Smooth muscle cell of the umbilical artery (primary cell): ENCODE measurements at places on chromosomes 1 and 21. TPM values are rescaled to one million over a fixed set of nuclear protein-coding genes. Genes with fewer than 3 reads are reported as not detected.

The NECTIN4 gene
- 0.30 and 1.8 TPM in 2 replicates for total RNA-seq

The LEMD1 gene
- total RNA-seq = not detected in 2 replicates

The PLA2G4A gene
- total RNA-seq = 9.2 and 19.3 TPM in 2 replicates

The LCE1A gene
- total RNA-seq = not detected in 2 replicates

The NCF2 gene
- total RNA-seq = not detected in 2 replicates

The FMO2 gene
- total RNA-seq = not detected in 2 replicates

The PRDM16 gene
- 0.30 and 1.5 TPM in 2 replicates for total RNA-seq

The AGMAT gene
- total RNA-seq = 1.5 and 2.0 TPM in 2 replicates

The RIMS3 gene
- total RNA-seq = under 0.01 and 0.09 TPM in 2 replicates

The CFHR5 gene
- total RNA-seq = not detected in 2 replicates

The DSCAM gene
- total RNA-seq = 0.05 TPM in 1 of 2 replicates, not detected in the other

The UTP11 gene
- 35.9 and 50.8 TPM in 2 replicates for total RNA-seq

The SLFNL1 gene
- total RNA-seq = 0.65 and 0.89 TPM in 2 replicates

The CELF3 gene
- total RNA-seq = not detected in 2 replicates

The HES2 gene
- total RNA-seq = 0.37 TPM in 1 of 2 replicates, not detected in the other

The SDC3 gene
- total RNA-seq = 29.7 and 55.7 TPM in 2 replicates

The CDC14A gene
- total RNA-seq = 4.2 and 6.5 TPM in 2 replicates

The GJA8 gene
- not detected in 2 replicates for total RNA-seq

The STXBP3 gene
- total RNA-seq = 60.6 and 88.8 TPM in 2 replicates

The AIRE gene
- under 0.01 and 0.05 TPM in 2 replicates for total RNA-seq

The OR2M3 gene
- not detected in 2 replicates for total RNA-seq

The PFKL gene
- 263 and 312 TPM in 2 replicates for total RNA-seq

The IL20 gene
- total RNA-seq = not detected in 2 replicates

The OR2L8 gene
- total RNA-seq = not detected in 2 replicates

The GFI1 gene
- total RNA-seq = under 0.01 and 0.37 TPM in 2 replicates

The C1orf185 gene
- not detected in 2 replicates for total RNA-seq

The REN gene
- total RNA-seq = not detected in 2 replicates

The DENND2C gene
- total RNA-seq = 1.5 and 2.2 TPM in 2 replicates

The RGS4 gene
- 173 and 822 TPM in 2 replicates for total RNA-seq

The FBXO2 gene
- 1.6 and 3.6 TPM in 2 replicates for total RNA-seq

The SLC16A1 gene
- 146 and 167 TPM in 2 replicates for total RNA-seq

The AIM2 gene
- under 0.01 and 0.46 TPM in 2 replicates for total RNA-seq

The SPATA1 gene
- total RNA-seq = 0.59 TPM in 1 of 2 replicates, not detected in the other

The LRRC38 gene
- total RNA-seq = not detected in 2 replicates

The KANK4 gene
- 0.30 TPM in 1 of 2 replicates, not detected in the other for total RNA-seq

The COL16A1 gene
- 200 and 541 TPM in 2 replicates for total RNA-seq

The SDF4 gene
- total RNA-seq = 190 and 205 TPM in 2 replicates

The HOOK1 gene
- total RNA-seq = not detected in 2 replicates

The SLAMF9 gene
- 0.09 TPM in 1 of 2 replicates, not detected in the other for total RNA-seq

The FCMR gene
- not detected in 2 replicates for total RNA-seq

The NR5A2 gene
- under 0.01 TPM in 1 of 2 replicates, not detected in the other for total RNA-seq

The AMY1B gene
- not detected in 2 replicates for total RNA-seq

The TMPRSS2 gene
- total RNA-seq = not detected in 2 replicates

The FAM110D gene
- not detected in 2 replicates for total RNA-seq

The CYP4Z1 gene
- total RNA-seq = not detected in 2 replicates

The ITGB2 gene
- total RNA-seq = 0.28 TPM in 1 of 2 replicates, not detected in the other

The TCEA3 gene
- total RNA-seq = 9.8 and 13.9 TPM in 2 replicates

The ZNF593OS gene
- not detected in 2 replicates for total RNA-seq

The HSD11B1 gene
- 1.2 and 41.6 TPM in 2 replicates for total RNA-seq

The RGS13 gene
- not detected in 2 replicates for total RNA-seq

The SPRR2F gene
- total RNA-seq = not detected in 2 replicates
